ENCODE measurements at places on chromosomes 12 and 14.

- DNase-seq, result no peak
These were observed 107.0 kb upstream of the CRY1 start for GRCh38 chr12:107200394-107200793.

DNA sequence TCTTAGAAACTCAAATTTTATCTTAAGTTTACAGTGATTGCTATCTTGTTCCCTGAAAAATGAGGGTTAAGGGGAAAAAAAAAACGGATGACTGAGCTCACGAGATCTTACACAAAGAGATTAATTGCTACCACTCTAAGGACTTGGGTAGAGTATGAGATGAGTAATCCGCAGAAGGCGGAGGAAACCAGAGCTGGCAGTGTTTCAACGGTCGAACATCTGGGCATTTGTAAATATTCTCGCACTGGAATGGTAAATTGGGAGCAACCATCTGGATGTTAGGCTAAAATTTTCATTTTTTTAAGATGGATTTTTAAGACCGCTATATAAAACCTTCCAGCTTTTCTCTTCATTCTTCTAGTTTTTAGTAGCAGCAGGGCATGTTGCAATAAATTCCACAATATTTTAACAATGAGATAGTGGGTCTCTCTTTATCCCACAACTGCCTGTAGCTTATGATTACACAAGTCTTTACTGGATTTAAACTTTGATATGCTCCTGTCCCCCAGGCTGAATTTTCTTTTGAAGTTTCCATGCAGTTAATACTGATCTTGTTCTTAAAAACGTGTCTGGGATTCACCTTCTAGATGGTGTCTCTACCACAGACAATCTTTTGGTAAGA is 1324.1 kb downstream of the AACS start:
- DNase-seq, result no peak

DNA sequence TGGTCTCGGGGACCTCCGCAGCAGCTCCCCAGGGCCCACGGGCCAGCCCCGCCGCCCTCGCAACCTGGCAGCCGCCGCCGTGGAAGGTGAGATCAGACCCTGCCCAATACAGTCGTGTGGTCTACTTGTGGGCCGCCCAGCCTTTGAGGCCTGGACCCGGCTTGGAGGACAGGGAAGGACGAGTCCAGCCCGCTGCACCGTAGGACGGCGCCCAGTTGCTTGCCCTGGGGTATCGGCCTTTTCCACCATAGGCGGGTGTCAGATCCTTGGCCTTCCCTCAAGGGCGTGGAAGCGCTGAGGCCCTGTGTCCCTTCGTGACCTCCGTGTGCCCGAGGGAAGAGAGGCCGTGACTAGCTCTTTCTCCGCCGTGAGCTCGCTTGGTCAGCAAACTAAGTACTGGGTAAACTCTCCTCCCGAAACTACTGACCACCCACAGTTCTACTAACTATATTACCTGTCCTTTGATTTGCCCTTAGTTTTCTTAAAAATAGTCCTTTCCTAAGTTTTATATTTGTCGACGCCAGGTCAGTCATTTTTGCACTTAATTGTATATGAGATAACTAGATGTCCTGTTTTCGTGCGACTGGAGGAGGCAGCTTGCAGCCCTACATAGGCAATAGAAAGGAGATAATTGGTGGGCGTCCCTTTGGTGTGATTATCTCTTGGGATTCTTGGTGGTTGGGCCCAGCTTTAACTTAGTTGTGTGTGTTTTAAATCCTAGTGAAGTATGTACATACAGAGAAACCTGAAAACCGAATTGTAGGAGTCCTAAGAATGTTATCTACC is 757 bp downstream of the SLC25A3 start:
- DNase-seq, result no peak

- no peak for DNase-seq
These were observed 13.0 kb upstream of the FMNL3 start for GRCh38 chr12:49720214-49720613.

- DNase-seq, result no peak
These were observed 167.2 kb downstream of the ETNK1 start for GRCh38 chr12:22792138-22792537.

- DNase-seq, result no peak
These were observed 23.0 kb downstream of the KCNJ8 start for GRCh38 chr12:21751517-21751916.

- peak; percentile 48 for DNase-seq
These were observed 65.1 kb downstream of the CRADD start for GRCh38 chr12:93742110-93742934.

DNA sequence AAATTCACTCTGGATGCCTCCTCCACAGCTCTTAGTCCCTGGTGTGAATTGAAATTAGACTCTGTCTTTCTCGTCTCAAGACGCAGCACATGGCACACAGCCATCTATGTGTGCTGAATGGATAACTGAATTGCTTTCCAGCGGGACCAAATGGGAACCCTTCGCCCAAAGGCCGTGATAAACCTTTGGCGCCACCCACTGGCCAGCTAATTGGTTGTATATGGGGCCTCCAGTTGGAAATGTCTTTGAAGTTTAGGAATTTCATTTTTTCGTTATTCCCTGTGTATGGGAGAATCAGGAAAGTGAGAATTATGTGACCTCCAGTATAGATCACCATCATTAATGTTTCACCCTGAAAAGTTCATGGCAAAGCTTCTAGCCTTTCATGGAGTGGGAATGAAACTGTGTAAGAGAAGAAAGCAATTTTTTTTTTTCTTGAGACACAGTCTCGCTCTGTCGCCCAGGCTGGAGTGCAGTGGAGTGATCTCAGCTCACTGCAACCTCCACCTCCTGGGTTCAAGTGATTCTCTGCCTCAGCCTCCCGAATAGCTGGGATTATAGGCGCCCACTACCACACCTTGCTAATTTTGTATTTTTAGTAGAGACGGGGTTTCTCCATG is 9.8 kb upstream of the HSP90AA1 start:
- peak; percentile 82 for DNase-seq

- no peak for DNase-seq
These were observed 149.0 kb upstream of the RMST start for GRCh38 chr12:97313471-97314190.

DNA sequence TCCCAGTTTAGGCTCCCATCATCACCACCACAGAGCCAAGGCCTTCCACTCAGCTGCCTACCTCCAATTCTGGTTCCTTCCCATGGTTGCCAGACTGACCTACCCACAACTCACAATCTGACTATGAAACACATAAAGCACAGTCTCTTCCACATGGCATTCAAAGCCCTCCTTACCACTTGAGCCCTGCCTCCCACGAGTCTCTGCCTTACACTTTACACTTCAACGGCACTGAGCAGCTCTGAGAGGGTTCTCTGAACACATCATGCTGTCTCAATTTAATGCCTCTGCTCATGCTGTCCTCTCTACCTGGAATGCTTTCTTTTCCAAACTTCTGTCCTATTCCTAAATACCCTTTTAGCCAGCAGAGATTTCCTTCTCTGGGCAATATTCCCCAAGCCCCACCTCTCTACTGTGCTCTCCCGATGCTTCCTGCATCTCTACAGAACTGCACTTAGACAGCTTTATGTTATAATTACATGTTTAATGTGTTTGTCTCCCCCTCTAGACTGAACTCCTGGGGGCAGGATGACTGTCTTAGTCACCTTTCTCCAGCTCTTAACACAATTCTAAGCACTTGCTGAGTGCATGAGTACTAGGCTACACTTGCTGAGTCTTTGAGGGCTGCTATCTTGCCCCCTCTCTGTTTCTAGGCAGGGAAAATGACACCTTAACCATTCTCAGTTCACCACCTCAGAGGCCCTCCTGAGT is 23.5 kb downstream of the FMNL3 start:
- DNase-seq, result no peak

DNA sequence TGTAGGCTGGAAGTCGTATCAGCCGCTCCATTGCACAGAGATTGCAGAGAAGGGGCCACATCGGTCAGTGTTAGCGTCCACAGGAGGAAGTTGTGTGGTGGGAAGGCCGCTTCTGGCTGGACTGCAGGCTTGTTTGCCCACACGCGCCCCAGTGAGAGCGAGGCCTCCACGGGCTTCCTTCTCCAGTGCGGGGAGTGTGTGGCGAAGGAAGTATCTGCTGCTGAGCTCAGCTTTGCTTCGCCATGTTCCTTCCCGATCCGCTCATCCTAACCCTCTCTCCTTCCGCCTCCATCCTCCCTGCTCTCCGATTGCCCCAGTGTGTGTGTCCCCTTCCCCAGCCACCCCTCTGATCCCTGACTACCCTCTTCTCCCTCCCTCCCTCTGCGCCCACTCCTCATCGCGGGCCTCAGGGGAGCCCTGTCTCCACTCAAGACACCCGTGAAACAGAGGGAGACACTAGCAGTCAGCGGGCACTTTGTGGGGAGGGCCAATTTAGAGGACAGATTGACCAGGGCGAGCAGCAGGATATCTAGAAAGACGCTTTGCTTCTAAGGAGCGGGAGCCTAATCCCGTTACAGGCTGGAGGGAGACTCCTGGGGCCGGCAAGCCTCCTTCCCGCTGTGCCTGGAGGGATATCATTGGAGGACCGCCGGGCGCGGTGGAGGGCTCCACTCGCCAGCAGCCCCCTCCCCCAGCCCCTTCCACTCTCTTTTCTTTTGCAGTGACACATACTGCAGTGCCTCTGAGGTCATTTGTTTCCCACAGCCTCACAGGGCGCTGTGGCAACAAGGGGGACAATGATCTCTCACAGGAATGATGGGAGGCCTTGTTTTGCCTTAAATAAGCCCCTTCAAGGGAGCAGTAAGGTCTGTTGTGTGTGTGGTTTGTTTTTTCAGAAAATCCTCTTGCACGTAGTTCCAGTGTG is 428.8 kb downstream of the ZFP36L1 start:
- DNase-seq, result peak; percentile 32

- peak; percentile 5 for DNase-seq
These were observed 44.5 kb downstream of the SLC38A1 start for GRCh38 chr12:46224386-46224785.

DNA sequence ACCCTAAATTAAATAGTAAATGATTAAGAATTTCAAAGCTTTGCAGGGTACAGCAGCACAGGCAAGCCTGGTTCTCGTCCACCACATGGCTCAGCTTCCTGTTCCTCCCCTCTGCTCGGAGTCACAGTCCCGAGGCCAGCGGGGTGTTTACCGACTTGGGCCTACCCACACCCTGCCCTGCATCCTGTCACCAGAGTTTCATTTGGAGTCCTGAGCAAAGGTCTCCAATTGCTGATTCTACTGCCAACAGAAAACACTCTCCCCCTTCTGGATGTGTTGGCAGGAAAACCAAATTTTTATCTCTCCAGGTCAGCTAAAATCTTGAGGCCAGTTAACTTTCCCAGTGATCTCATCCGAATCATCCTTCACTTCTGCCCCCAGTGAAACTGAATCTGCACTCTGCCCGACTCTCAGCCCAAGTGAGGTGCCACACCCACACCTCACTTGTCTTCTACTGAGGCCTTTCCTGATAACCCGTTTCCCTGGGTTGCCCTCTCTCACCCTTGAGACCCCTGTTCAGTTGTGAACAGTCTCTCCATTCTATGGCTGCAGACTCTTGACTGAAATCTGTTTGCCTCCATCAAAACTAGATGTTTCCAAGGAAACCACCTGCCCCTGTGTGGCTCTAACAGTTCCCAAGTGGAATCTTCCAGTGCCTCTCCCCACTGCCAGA is 71.2 kb downstream of the VCPKMT start:
- no peak for DNase-seq

- DNase-seq, result no peak
These were observed 261.4 kb downstream of the ITPR2 start for GRCh38 chr12:26571560-26571959.

DNA sequence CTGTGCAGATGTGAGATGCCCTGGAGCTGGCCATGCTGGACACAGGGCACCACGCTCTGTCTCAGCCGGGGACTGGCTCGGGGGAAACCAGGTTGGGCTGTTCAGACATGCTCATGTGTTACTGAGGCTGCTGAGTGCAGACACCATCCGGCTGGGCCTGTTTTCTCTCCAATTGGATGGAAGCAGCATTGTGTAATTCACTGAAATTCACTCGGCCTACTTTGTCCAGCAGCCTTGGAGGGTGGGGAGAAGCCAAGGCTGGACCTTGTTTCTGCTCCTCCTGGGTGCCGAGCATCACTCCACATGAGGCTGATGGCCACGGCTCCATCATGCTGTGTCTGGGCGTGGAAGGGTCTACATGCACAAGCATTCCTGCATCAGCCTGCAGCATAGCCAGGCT is 130.7 kb downstream of the SMOC1 start:
- no peak for DNase-seq

GRCh38 chr14:67784244-67784823 is 32.1 kb downstream of the ZFYVE26 start:
- DNase-seq, result no peak

DNA sequence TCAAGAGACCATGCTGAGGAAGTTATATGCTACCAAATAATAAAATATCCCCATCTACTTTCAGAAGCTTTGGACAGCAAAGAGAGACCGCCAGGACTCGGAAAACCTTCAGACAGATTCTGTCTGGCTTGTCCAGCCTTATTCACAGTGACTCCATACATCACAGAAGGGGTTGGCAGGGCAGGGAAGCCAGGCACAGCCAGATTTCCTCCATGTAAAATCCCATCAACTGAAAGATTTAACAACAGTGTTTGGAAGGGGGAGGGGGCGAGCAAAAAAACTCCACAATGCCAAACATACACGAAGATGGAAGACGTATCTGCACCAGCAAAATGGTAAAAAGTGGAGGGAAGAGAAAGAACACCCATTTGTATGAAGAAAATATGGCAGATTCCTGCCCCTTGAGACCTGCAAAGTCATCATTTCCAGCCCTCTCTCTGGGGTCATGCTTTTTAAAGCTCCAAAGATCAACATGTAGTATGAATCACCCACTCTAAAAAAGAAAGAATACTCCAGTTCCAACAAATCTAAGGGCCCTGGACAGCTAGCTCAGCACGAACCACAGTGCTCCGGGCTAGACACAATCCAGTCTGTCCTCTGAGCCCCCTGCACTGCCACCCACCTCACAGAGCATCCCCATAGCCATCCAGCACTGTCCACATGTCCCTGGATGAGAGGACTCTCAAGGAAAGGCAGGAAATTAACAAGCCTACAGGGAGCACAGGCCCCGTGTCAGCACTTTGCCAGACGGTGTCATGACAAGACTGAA is 116.4 kb downstream of the DICER1 start:
- DNase-seq, result no peak

GRCh38 chr12:4496145-4496838 is 42.4 kb upstream of the RAD51AP1 start:
- DNase-seq, result no peak

DNA sequence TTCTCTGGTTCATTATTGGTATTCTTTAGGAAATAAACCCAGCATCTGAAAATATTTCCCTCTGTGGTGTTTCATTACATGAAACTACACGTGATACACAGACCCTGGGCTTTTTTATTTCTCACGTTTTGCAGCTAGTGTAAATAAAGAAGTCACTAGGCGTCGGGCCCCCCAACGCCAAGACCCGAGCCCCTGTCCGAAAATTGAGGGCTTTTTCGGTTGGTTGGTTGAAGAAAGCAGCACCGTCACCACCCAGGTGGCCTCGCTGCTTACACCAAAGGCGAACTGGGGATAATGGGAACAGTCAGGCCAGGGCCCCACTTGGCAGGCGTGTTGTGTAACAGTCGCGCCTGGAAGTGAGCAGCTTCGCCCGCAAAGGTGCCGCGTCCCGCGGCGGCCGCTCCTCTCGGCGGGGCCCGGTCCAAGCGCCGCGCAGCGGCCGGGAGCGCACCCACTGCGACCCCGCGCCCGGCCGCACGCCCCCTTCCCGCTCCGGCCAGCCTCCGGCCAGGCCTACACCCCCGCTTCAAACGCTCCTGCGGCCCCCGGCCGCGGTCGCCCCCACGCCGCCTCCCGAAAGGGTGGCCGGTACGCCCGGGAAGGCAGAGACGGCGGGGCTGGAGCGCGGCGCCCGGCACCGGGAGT is 1.2 kb downstream of the DUSP16 start:
- DNase-seq, result peak; percentile 40

GRCh38 chr12:79409562-79409961 is 281.2 kb downstream of the PAWR start:
- no peak for DNase-seq

All from nucleus accumbens (tissue), 56 donors.